C1 segment of cervical spinal cord (tissue), 14 donors: ENCODE measurements at places on chromosomes 7 and 10.

- no peak for DNase-seq
Measured at GRCh38 chr7:155374276-155375252, 76.9 kb downstream of the INSIG1 start.

DNA sequence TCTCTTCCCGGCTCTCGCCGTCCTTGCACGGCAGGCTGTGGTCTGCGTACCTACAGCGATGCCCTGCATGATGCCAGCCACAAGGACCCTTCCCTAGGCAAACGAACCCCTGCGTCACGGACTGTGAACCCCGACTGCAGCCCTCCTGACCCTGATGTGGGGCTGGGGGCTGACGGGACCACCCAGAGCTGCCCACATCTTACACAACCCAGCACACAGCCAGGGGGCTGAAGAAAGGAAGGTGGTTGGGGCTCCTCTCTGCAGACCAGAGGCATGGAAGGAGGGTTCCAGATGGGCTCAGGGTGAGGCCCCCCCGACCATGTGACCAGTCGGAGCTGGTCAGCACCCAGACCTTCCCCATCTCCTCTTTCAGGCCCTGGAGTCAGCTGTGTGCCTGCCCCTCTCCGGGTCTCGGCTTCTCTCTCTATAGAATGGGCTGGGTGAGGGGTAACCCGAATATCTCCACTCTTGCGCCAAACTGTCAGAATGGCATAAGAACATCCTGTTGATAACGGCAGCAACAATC, 41.4 kb downstream of the EBF3 start:
- DNase-seq, result no peak

GRCh38 chr7:133039614-133040013, 42.3 kb downstream of the CHCHD3 start:
- DNase-seq, result no peak

DNA sequence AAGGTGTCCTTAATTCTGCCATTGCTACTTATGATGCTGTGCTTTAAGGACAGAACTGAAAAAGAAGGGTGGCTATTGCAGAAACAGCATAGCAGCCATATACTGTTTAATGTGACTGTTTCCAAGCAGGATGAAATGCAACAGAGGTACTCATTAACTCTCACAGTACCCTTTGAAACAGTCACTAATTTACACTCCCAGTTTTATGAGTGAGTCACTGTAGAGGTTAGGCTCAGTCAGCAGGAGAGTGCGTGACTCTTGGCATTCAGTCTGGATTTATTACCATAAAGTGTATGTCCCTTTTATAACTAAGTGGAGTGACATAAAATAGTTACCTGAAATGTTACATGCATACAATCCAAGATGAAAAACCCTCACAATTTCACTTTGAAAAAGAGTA, 27.7 kb downstream of the ALDH18A1 start:
- DNase-seq, result no peak

DNA sequence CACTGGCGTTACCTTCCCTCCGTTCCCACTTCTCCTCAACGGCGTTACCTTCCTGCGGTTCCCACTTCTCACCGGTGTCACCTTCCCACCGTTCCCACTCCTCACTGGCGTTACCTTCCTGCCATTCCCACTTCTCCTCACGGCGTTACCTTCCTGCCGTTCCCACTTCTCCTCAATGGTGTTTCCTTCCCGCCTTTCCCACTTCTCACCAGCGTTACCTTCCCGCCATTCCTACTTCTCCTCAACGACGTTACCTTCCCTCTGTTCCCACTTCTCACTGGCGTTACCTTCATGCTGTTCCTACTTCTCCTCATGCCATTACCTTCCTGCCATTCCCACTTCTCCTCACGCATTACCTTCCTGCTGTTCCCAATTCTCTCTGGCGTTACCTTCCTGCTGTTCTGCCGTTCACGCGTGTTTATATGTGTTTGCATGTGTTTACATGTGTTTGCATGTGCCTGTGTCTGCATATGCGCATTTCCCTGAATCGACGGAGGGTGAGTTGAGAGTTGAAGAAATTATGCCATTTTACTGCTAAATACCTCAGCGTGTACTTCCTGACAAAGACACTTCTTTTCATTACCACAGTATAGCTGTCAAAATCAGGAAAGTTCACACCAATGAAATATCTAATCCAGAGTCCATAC, 23.2 kb upstream of the CFAP46 start:
- no peak for DNase-seq
